PC-3 (cell line): ENCODE measurements at places on chromosomes 1 and 21. TPM values are rescaled to one million over a fixed set of nuclear protein-coding genes. Genes with fewer than 3 reads are reported as not detected.
A peak's percentile ranks its signal among the peaks of the same experiment; 100 is the strongest.

RCSD1 gene
- total RNA-seq, result not detected in 2 replicates

ZBTB17 gene
- total RNA-seq, result 44.2 and 55.2 TPM in 2 replicates

C1orf56 gene
- 2.8 and 3.8 TPM in 2 replicates for total RNA-seq

PADI1 gene
- 0.35 and 0.73 TPM in 2 replicates for total RNA-seq

FAAH gene
- total RNA-seq, result 2.0 and 5.0 TPM in 2 replicates

C1orf210 gene
- total RNA-seq, result 10.4 and 17.8 TPM in 2 replicates

RAP1GAP gene
- total RNA-seq, result 12.1 and 12.3 TPM in 2 replicates

TOR1AIP1 gene
- 14.8 and 21.3 TPM in 2 replicates for total RNA-seq

TBX19 gene
- 0.23 and 0.36 TPM in 2 replicates for total RNA-seq

DNA sequence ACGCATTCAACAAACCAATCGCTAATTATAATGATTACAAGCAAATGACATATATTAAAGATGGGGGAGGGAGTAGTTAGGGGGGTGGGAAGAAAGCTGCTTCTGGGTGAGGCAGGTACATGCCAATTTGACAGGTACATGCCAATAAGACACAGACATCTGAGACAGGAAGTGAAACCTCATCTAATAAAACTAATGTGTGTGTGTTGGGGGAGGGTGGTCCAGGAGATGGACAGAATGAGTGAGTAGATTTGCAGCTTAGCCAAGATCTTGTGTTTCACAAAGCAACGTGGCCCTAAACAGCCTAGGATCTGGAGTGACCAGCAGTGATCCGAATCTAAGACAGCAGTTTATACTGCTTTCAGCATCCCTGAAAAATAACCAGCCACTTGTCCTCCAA, 10.8 kb downstream of the CFAP45 start:
- H3K4me3 ChIP-seq, result peak overlapping the region; percentile 2; the same call in 1 of the 2 replicates
- peak overlapping the region; percentile 86 for H3K27ac ChIP-seq
- peaks cover 28% of the 10 kb centered on the region for H3K4me1 ChIP-seq
- H3K36me3 ChIP-seq, result no peaks in the 10 kb centered on the region
- DNase-seq, result peak; percentile 64
- no peaks in the 10 kb centered on the region for H3K27me3 ChIP-seq

DNA sequence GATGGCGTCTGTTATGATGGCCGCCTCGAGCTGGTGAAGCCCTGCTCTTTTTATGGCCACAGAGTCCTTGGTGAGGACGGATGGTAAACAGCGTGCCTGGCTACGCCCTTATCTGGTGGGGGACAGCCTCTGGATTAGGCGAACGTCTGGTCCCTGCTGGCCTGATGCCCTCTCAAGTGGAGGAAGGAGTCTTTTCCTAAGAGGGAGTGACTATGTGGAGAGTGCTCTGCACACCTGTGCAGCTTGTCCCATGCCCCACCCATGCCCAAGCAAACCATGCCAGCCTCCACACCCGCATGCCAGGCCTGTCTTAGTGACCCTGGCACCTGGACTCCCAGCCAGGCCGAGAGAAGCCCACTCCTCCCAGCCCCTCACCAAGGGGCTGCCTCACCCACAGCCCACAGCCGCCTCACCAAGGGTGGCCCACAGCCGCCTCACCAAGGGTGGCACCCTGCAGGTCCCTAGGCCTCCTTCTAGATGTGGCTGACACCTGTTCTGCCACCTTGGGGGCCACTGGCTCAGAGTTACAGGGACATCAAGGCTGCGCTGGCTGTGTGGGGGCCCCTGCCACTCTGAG, 40.2 kb downstream of the WNT9A start:
- DNase-seq, result no peak
- no peak overlapping the region for H3K27ac ChIP-seq
- no peak overlapping the region for H3K4me3 ChIP-seq
- H3K27me3 ChIP-seq, result no peaks in the 10 kb centered on the region
- no peaks in the 10 kb centered on the region for H3K4me1 ChIP-seq
- no peaks in the 10 kb centered on the region for H3K36me3 ChIP-seq

GRCh38 chr1:234533975-234534876, 55.2 kb upstream of the TARBP1 start:
- no peak overlapping the region for H3K4me3 ChIP-seq
- DNase-seq, result no peak
- no peaks in the 10 kb centered on the region for H3K36me3 ChIP-seq

- H3K27ac ChIP-seq, result no peak overlapping the region
- no peaks in the 10 kb centered on the region for H3K36me3 ChIP-seq
- DNase-seq, result no peak
- no peak overlapping the region for H3K4me3 ChIP-seq
These were observed 34.9 kb downstream of the SEC16B start for GRCh38 chr1:177934927-177935326.

DNA sequence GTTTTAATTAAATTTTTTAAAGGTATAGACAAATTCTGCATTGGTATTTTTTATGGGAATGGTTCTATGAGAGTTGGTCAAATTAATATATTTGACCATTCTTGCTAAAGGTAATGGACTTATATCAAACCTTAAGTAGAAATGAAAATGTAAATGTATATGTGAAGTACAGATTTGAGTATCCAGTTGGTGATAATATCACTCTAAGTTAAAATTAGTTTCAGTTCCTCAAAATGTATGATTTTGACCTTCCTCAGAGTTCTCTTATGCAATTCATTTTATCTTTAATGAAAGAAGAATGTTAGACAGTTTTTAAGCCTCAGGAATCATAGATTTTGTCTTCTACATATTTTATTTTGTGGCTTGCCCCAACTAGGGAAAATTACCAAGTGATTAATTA, 1291.5 kb upstream of the B3GALT2 start:
- H3K27ac ChIP-seq, result no peak overlapping the region
- no peak for DNase-seq
- H3K4me1 ChIP-seq, result no peaks in the 10 kb centered on the region
- H3K27me3 ChIP-seq, result no peaks in the 10 kb centered on the region

GRCh38 chr1:24412408-24412807, 1.2 kb downstream of the STPG1 start:
- peak overlapping the region; percentile 84 for H3K27ac ChIP-seq
- DNase-seq, result no peak
- H3K36me3 ChIP-seq, result no peaks in the 10 kb centered on the region
- H3K27me3 ChIP-seq, result no peaks in the 10 kb centered on the region
- peak overlapping the region; percentile 74 for H3K4me3 ChIP-seq

DNA sequence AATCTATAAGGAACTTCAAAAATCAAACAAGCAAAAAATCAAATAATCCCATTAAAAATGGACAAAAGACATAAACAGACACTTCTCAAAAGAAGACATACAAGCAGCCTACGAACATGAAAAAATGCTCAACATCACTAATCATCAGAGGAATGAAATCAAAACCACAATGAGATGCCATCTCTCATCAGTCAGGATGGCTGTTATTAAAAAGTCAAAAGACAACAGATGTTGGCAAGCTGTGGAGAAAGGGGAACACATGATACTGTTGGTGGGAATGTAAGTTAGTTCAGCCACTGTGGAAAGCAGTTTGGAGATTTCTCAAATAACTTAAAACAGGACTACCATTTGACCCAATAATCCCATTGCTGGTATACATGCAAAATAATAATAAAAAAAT, 226.4 kb downstream of the S1PR1 start:
- no peak overlapping the region for H3K4me3 ChIP-seq
- peaks cover 11% of the 10 kb centered on the region; the same call in 1 of the 2 replicates for H3K27me3 ChIP-seq
- no peaks in the 10 kb centered on the region for H3K36me3 ChIP-seq
- H3K4me1 ChIP-seq, result peaks cover 6% of the 10 kb centered on the region; the same call in 1 of the 2 replicates

GRCh38 chr1:65554829-65555228, 134.4 kb downstream of the LEPR start:
- no peaks in the 10 kb centered on the region for H3K36me3 ChIP-seq
- peaks cover 62% of the 10 kb centered on the region for H3K27me3 ChIP-seq
- H3K27ac ChIP-seq, result no peak overlapping the region

DNA sequence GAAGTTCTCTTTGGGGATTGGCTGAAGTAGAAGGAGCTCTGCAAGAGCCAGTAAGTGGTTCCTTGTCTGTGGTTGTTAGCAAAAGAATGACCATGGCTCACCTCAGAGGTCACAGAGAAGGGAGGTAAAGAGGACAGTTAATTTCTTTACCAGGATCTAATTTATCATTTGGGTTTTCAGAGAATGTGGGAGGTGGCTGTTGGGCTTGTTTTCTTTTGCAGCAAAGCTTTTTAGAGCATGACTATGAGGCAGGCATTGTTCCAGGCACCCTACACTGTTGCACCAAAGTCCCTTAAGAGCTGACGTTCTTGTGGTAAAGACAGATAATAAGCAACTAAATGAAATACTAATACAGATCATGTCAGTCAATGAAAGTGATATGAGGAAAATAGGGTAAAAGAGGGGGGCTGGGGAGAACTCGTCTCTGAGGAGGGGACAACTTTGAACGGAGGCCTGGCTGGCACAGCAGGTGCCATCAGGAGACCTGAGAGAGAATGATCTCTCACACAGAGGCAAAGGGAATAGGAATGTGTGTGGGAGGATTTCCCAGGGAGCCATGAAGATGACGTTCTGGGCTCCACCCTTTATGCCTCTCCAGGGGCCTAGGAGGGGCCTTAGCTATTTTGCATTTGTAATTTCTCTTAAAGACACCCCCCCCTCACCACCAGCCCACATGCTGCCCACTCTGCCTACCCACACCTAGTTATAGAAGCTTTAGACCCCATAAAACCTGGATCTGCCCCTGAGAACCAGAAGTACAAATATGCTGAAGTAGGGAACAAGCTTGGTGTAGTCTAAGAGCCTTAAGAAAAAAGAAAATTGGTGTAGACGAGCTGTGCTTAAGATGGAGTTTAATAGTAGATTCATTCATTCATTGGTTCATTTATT, 177.5 kb downstream of the ROR1 start:
- H3K4me1 ChIP-seq, result peaks cover 3% of the 10 kb centered on the region; the same call in 1 of the 2 replicates
- no peak overlapping the region for H3K27ac ChIP-seq
- DNase-seq, result no peak
- H3K4me3 ChIP-seq, result no peak overlapping the region
- H3K36me3 ChIP-seq, result no peaks in the 10 kb centered on the region

GRCh38 chr21:29418813-29419212, 120.1 kb downstream of the BACH1 start:
- no peak overlapping the region for H3K27ac ChIP-seq
- DNase-seq, result no peak
- H3K4me3 ChIP-seq, result no peak overlapping the region
- peaks cover 8% of the 10 kb centered on the region; the same call in 1 of the 2 replicates for H3K4me1 ChIP-seq

DNA sequence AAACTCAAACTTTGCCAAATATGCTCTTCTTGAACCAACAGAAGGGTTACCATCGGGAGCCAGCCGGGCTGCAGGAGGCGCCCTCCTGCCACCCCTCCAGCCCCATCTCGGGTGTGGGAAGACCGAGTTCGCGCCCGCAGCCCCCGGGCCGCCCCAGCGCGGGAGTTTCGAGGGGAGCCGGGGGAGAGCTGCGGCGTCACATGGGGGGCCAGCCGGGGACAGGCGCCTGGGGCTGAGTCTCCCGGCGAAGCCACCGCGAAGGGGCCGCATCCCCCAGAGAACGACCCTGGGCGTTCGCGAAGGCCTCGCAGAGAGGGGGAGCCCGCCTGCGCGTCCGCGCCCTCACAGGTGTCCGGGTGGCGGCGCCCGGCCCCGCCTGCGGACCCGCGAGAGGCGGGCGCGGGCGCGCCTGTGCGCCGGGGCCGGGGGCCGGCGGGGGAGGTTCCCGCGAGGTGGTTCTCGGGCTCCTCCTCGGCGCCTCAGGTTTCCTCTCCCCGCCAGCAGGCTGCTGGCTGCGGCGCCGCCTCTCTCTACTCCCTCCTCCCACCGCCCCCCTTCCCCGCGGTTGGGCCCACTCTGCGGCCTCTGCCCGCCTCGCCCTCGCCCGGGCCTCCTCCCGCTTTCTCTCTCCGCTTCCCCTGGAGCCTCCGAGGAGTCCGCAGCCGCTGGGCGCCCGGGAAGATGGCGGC, at the start of gene RAVER2:
RAVER2 (plus strand) TSS at position 584 of the 689 bp plus-strand sequence; CDS start at position 682, 98 bp downstream.
- DNase-seq, result peak; percentile 78
- H3K27ac ChIP-seq, result no peak within 1 kb of the TSS
- peak within 1 kb of the TSS; percentile 100 for H3K4me3 ChIP-seq
- no peaks in the 10 kb centered on the region for H3K27me3 ChIP-seq

- no peak overlapping the region for H3K27ac ChIP-seq
- no peak overlapping the region for H3K4me3 ChIP-seq
- no peaks in the 10 kb centered on the region for H3K36me3 ChIP-seq
- no peak for DNase-seq
These were observed 3.6 kb upstream of the CALML6 start for GRCh38 chr1:1911350-1912041.

DNA sequence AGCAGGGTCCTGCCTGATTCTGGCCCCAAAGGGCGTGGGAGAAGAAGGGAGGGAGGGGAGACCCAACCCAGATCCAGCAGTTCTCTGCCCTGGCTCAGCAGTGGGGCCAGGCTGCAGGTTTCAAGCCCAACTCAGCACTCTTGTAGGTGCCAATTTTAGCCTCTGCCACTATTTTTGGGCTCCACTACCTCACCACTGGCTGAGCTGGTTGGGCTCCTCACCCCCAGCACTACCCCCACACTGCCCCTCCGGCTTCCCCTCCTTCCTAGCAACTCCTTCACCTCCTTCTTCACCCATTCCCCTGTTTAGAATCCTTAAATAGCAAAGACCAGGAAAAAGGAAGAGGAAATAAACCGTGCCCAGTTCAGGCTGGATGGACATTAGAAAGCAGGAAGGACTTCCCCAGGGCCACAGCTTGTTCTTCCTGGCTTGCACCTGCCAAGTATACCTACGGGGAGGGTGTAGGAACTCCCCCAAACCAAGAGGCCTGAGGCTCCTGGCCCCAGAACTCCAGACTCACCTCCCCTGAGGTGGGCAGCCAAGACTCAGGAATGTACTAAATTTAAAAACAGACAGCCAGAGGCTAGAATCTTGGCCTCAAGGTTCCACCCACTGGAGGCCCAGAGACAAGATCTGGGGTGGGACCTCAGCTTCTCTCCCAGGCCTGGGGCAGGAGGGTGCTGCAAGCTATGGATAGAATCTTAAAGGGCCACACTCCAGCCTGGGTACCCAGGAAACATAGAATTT, 1.4 kb upstream of the ARHGEF2 start:
- no peaks in the 10 kb centered on the region for H3K36me3 ChIP-seq
- DNase-seq, result no peak
- H3K4me1 ChIP-seq, result peaks cover 54% of the 10 kb centered on the region
- H3K27me3 ChIP-seq, result no peaks in the 10 kb centered on the region
- H3K27ac ChIP-seq, result no peak overlapping the region; the same call in 1 of the 2 replicates
- peak overlapping the region; percentile 97; the same call in 1 of the 2 replicates for H3K4me3 ChIP-seq

- peaks cover 5% of the 10 kb centered on the region; the same call in 1 of the 2 replicates for H3K4me1 ChIP-seq
- no peaks in the 10 kb centered on the region for H3K36me3 ChIP-seq
- H3K4me3 ChIP-seq, result no peak overlapping the region
- H3K27ac ChIP-seq, result no peak overlapping the region
- H3K27me3 ChIP-seq, result no peaks in the 10 kb centered on the region
These were observed 5.7 kb upstream of the PLPP3 start for GRCh38 chr1:56584910-56585528.

GRCh38 chr1:240906477-240906876, 294.5 kb upstream of the GREM2 start:
- H3K4me3 ChIP-seq, result no peak overlapping the region
- peaks cover 73% of the 10 kb centered on the region for H3K27me3 ChIP-seq
- no peaks in the 10 kb centered on the region for H3K4me1 ChIP-seq
